ENCODE measurements at places on chromosomes 5 and 9. TPM values are rescaled to one million over a fixed set of nuclear protein-coding genes. Genes with fewer than 3 reads are reported as not detected.

Gene FST
- total RNA-seq = 1.7 TPM

Gene IFNA21
- not detected for total RNA-seq

DNA sequence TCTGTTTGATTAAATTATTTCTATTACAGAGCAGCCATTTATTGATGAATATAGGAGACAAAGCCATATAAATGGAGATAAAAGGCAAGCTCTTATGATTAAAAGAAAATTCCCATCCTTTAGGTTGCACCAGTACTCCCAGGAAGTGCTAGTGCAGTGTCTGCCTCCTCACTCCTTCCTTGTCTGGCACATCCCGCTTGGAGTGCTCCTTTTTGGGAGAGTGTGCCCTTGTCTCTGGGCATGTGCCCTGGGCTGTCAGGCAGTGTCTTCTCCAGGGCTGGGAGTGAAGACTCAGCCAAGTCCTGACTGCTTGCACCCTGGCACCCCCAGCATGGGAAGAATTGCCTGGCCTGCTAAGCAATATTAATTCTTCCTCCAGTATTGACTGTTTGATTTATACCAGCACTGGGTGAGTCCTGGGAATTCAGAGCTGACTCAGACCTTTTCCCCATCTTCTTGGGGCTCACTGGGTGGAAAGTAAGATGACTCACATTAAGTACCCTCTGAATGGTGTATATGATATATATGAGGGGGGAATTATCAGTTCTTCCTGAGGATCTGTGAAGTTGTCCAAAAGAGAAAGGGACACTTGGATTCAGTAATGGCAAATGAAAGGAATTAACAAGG lies 62.1 kb downstream of the ZSWIM6 start:
- DNase-seq = no peak
- H3K36me3 ChIP-seq = no peaks in the 10 kb centered on the region

Gene OLFML2A
- total RNA-seq = 40.7 TPM

DNA sequence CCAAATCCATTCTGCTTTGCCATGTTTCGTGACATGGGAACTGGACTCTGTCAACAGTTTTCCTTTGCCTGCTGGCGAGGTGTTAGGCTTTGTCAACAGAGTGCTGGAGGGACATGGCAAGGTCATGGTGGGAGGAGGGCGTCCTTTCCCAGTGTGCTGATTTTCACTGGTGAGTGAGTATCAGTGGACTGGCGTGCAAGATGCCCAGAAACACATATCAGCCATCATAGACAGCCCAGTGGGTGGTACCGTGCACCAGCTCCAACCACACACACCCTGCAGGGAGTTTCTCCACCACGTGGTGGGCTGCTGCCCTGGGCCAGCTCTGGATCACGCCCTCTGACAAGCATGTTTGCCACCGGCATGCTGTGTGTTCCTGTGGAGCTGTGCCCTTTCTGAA lies 50.0 kb upstream of the ABL1 start:
- H3K4me1 ChIP-seq = peaks cover 45% of the 10 kb centered on the region
- no peaks in the 10 kb centered on the region for H3K27me3 ChIP-seq
- no peak overlapping the region for H3K27ac ChIP-seq
- no peak for DNase-seq
- no peak overlapping the region for H3K4me3 ChIP-seq

DNA sequence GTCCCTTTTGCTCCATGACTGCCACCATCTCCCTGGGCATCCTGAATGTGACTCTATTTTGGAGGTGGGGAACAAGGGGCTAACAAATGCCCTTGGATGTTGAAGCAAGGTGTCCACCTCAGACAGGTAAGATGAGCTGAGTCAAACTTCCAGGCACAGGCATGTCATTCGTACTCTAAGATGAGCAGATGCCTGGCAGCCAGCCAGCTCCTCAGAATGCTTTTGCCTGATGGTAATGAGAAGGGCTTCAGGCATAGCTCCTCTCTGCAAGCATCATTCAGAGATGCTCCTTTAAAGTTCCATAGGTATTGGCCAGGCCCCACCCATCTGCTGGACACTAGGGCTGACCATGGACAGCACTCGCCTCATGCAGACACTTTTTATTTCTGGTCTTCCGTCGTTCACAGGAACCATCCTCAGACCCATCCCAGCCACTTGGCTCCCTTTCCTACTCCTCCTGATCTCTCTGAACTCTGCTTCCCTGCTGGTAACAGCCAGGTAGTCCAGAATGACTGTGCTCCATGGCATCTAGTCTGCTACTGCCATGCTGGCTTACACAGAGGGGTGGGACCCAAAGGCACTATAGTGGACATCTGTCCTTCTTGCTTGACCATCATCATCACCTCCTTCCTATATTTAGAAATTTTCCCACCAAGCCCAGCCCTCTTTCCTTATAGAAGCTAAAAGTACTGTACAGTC lies 118.8 kb downstream of the GLIS3 start:
- H3K4me1 ChIP-seq = peaks cover 4% of the 10 kb centered on the region
- no peaks in the 10 kb centered on the region for H3K36me3 ChIP-seq
- H3K4me3 ChIP-seq = no peak overlapping the region
- peak; percentile 27 for DNase-seq

GRCh38 chr5:351921-352245 lies 30.4 kb downstream of the AHRR start:
- no peak overlapping the region for H3K27ac ChIP-seq
- H3K4me1 ChIP-seq = no peaks in the 10 kb centered on the region
- H3K27me3 ChIP-seq = no peaks in the 10 kb centered on the region
- DNase-seq = no peak
- H3K36me3 ChIP-seq = no peaks in the 10 kb centered on the region
- H3K4me3 ChIP-seq = no peak overlapping the region

GRCh38 chr5:158056130-158056825 lies 197.3 kb upstream of the CLINT1 start:
- H3K4me1 ChIP-seq = no peaks in the 10 kb centered on the region
- H3K4me3 ChIP-seq = no peak overlapping the region
- H3K27ac ChIP-seq = no peak overlapping the region
- H3K36me3 ChIP-seq = no peaks in the 10 kb centered on the region

DNA sequence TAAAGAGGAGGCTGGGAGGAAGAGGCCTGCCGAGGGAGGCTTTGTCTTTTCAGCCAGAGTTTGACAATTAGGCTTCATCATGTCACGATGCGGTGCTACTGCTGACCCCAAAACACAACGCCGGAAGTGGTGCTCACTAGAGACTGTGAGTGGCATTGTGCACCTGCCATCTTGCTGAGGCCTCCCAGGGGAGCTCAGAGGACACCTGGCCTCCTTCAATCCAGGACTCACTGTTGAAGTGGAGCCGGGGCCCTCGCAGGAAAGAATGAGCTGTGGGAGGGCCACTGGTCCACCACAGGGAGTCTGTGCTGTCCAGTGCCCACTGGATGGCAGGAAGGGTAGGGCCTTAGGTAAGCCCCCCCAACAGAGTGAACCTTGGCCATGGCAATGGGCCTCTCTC lies 12.7 kb upstream of the SLC25A48 start:
- H3K27me3 ChIP-seq = no peaks in the 10 kb centered on the region
- H3K4me3 ChIP-seq = no peak overlapping the region
- no peak for DNase-seq
- no peak overlapping the region for H3K27ac ChIP-seq
- no peaks in the 10 kb centered on the region for H3K36me3 ChIP-seq

GRCh38 chr9:116212986-116213692 lies 59.5 kb downstream of the PAPPA start:
- no peak overlapping the region for H3K4me3 ChIP-seq
- no peaks in the 10 kb centered on the region for H3K27me3 ChIP-seq
- DNase-seq = no peak
- no peaks in the 10 kb centered on the region for H3K4me1 ChIP-seq
- H3K27ac ChIP-seq = no peak overlapping the region
- no peaks in the 10 kb centered on the region for H3K36me3 ChIP-seq

Gene MED10
- 29.4 TPM for total RNA-seq

Gene TMEM252
- not detected for total RNA-seq

DNA sequence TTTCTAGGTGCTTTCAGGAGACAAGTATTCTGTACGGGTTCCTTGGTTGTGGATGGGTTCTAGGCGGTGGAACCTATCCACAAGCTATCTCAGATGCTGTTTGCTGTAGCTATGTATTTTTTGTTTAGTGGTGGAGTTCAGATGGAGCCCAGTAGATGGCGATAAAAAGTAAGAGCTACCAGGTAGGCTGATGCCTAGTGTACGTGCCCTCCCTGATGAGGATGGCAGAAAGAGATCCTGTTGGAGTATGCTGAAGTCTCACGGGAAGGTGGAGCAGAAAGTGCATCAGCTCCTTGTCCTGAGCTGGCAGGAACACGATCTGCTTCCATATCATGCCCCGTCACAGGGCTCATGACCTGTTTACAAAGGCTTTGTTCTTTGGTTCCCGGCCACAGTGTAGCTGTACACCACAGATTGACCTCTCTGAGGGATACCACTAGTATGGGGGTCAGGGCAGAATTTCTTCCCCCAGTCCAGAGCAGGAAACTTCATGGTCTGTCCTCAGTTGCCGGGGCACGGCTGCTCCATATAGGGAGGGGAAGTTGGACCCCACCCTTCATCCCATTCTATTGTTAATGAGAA lies 12.6 kb upstream of the UGT3A2 start:
- no peaks in the 10 kb centered on the region for H3K36me3 ChIP-seq
- H3K4me3 ChIP-seq = no peak overlapping the region
- DNase-seq = no peak
- no peaks in the 10 kb centered on the region for H3K4me1 ChIP-seq
- H3K27ac ChIP-seq = no peak overlapping the region
- H3K27me3 ChIP-seq = no peaks in the 10 kb centered on the region

Gene C9orf85
- total RNA-seq = 8.9 TPM

GRCh38 chr5:80941496-80941895 lies 18.7 kb upstream of the RASGRF2 start:
- no peaks in the 10 kb centered on the region for H3K36me3 ChIP-seq
- no peak overlapping the region for H3K27ac ChIP-seq
- H3K4me3 ChIP-seq = no peak overlapping the region
- DNase-seq = no peak
- H3K27me3 ChIP-seq = no peaks in the 10 kb centered on the region
- H3K4me1 ChIP-seq = no peaks in the 10 kb centered on the region

DNA sequence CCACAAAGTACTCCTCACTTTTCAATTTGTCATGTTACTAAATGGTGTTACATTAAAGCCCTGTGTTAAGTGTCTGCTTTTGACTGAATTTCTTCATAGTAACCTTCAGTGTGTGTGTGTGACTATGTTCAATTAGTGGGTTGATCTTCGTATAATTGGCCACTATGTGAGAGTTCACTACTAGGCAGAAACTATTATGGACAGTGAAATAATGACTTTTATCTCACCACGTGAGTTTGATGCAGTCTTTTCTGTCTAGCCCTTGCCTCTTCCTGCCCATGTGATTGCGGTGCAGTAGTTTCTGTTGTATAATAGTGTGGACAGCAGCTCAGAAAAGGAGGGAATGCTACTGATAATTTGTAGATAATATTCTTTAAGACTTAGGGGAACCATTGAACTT lies 1.8 kb upstream of the MAML1 start:
- H3K27me3 ChIP-seq = no peaks in the 10 kb centered on the region
- H3K36me3 ChIP-seq = peaks cover 31% of the 10 kb centered on the region
- H3K4me1 ChIP-seq = peaks cover 26% of the 10 kb centered on the region
- no peak for DNase-seq

DNA sequence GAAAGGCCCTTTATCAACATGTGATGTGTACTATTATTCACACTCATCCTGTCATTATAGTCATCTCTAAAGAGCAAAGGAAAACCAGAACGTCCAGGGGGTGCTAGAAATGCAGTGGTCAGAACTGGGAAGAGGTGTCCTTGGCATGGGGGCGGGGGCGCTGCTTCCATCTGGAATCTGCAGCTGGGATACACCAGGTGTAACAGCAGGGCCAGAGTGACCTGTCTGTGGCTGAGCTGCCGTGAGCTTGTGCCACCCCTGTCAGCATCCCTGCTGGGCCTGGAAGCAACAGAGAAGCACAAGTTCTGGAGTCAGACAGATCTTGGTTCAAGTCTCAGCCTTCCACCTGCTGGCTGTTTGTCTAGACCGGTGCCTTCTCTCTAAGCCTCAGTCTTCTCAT lies 263.3 kb upstream of the MVB12B start:
- no peaks in the 10 kb centered on the region for H3K27me3 ChIP-seq
- no peaks in the 10 kb centered on the region for H3K4me1 ChIP-seq
- no peaks in the 10 kb centered on the region for H3K36me3 ChIP-seq
- no peak for DNase-seq

GRCh38 chr5:137148655-137149054 lies 350.5 kb downstream of the SPOCK1 start:
- no peaks in the 10 kb centered on the region for H3K4me1 ChIP-seq
- no peaks in the 10 kb centered on the region for H3K27me3 ChIP-seq
- no peak overlapping the region for H3K4me3 ChIP-seq

GRCh38 chr9:69857131-69857530 lies 36.5 kb downstream of the CFAP95 start:
- H3K36me3 ChIP-seq = no peaks in the 10 kb centered on the region
- DNase-seq = no peak
- no peaks in the 10 kb centered on the region for H3K27me3 ChIP-seq
- no peak overlapping the region for H3K27ac ChIP-seq
- H3K4me3 ChIP-seq = no peak overlapping the region
- no peaks in the 10 kb centered on the region for H3K4me1 ChIP-seq

GRCh38 chr5:111228520-111229220 lies 4.5 kb downstream of the CAMK4 start:
- H3K36me3 ChIP-seq = no peaks in the 10 kb centered on the region
- no peak overlapping the region for H3K4me3 ChIP-seq
- no peaks in the 10 kb centered on the region for H3K27me3 ChIP-seq
- H3K27ac ChIP-seq = no peak overlapping the region
- H3K4me1 ChIP-seq = peaks cover 10% of the 10 kb centered on the region

DNA sequence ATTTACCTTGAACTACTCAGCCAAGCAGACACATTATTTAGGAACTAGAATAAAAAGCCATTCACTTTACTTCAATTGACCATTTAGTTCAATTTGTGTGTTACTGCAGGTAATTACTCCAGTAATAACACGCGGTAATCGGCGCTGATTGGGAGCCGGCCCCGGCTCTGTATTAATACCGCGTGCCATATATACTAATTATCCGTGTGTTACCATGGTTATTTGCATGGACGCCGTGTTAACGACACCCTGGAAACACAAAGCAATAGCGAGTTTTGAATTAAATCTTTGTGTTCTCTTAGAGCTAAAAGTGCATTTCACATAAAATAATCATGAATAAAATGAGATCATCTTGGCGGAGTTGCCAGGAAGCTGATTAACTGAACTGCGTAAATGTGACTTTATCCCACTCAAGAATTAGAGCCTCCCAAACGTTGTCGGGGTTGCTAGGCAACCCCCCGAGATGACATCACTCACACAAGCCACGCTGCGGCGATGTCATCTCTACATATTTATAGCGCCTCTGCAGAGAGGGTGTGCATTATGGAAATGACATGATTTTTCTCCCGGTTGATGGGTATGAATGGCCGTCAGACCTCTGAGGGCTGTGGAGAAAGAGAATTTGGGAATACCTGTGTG lies 41.4 kb upstream of the RNU6ATAC start:
- H3K27ac ChIP-seq = no peak overlapping the region
- no peaks in the 10 kb centered on the region for H3K27me3 ChIP-seq
- no peak overlapping the region for H3K4me3 ChIP-seq
- no peak for DNase-seq
- H3K4me1 ChIP-seq = peaks cover 9% of the 10 kb centered on the region

Gene PGM5
- 56.6 TPM for total RNA-seq

Gene DNAJA1
- 97.8 TPM for total RNA-seq

GRCh38 chr9:86246752-86247161 lies 12.7 kb downstream of the C9orf153 start:
- H3K4me1 ChIP-seq = no peaks in the 10 kb centered on the region
- H3K27ac ChIP-seq = no peak overlapping the region
- no peak for DNase-seq
- H3K27me3 ChIP-seq = no peaks in the 10 kb centered on the region
- no peaks in the 10 kb centered on the region for H3K36me3 ChIP-seq
- no peak overlapping the region for H3K4me3 ChIP-seq

- H3K36me3 ChIP-seq = no peaks in the 10 kb centered on the region
- no peak for DNase-seq
- no peaks in the 10 kb centered on the region for H3K27me3 ChIP-seq
- H3K27ac ChIP-seq = no peak overlapping the region
- H3K4me3 ChIP-seq = no peak overlapping the region
These were observed 41.2 kb upstream of the FLT4 start for GRCh38 chr5:180690562-180690961.
